ENCODE measurements at places on chromosomes 12 and 14.

- no peak for DNase-seq
These were observed 353.0 kb downstream of the CCDC91 start for GRCh38 chr12:28543021-28543890.

DNA sequence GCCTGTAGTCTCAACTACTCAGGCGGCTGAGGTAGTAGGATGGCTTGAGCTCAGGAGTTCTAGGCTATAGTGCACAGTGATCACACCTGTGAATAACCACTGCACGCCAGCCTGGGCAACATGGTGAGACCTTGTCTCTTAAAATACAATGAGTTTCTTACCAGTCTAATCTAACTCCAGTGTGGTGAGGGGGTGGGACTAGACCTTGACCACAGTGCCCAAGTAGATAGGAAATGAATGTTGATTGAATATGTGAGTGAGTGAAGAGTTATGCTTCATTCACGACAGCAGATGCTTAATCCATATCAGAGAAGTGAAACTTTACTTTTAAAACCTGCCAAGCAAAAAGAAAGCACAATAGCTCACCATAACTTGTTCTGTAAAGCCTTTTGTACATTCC is 11.2 kb upstream of the AK7 start:
- DNase-seq, result no peak

DNA sequence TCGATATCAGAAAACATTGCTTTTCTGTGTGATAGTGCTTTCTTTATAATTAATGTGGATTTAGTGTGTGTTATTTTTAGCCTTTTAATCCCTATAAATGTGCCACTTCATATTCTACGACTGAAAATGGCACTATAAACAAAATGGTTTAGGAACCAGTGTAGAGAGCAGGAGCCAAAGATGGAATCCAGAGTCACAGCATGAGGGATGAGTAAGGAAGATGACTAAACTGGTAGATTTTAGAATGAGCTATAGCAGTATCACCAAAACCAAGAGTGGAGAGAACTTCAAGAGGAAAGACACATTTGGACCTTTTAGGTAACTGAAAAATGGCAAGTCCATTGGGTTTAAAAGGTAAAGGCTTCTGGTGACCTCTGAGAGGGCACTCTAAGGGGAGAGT is 887.2 kb downstream of the NRXN3 start:
- DNase-seq, result peak; percentile 65

DNA sequence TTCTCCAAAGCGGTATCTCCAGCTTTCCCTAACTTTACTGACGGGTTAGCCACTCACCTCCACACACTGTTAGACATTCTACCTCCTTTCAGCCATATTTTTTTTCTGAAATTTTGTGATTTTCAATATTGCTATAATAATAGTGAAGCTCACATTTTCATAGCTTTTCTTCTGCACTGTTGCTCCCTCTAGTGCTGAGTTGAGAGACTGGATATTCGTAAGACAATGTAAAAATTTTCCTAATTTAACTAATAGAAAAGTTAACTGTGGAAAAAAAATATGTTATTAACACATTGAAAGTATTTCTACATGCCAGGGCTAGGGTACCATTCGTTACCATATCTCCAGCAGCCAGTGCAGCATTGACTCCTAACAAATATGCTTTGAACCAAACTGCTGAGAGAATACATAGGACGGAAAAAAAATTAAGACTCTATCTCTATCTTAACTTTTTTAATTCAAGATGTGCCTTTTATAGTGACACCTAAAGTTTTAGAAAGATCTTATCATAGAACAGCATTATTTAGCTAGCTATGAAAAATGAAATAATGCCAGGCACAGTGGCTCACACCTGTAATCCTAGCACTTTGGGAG is 48.7 kb upstream of the ABCC9 start:
- DNase-seq, result peak; percentile 53

DNA sequence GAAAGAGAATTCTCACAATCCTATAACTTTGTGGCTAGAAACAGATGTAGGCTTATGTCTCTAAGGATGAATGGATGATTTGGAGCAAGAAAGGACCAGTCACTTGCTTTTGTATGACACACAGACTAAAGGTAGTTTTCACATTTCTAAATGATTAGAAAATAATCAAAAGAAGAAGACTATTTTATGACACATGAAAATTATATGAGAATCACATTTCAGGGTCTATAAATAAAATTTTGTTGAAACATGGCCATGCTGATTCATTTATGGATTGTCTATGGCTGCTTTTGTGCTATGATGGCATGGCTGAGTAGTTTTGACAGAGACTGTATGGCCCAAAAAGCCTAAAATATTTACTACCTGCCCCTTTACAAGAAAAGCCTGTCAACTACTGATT is 49.4 kb upstream of the FRMD6 start:
- DNase-seq, result peak; percentile 30

DNA sequence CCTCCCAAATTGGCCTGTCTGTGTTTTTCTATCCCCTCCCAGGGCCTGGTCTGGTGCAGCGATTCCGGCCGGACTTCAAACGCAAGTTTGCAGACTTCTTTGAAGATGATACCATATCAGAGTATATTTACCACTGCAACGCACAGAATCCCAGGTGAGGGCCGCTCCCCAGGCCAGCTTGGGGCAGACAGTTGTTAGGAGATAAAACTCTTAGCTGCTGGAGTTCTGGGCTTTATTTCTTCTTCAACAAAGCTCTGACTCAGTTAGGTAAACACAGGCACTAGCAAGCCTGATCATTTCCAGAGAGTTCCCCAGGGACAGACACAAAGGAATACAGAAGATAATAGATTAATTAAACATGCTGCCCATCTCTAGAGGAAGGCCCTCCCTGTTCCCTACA is 8.3 kb downstream of the ABHD4 start:
- DNase-seq, result no peak

DNA sequence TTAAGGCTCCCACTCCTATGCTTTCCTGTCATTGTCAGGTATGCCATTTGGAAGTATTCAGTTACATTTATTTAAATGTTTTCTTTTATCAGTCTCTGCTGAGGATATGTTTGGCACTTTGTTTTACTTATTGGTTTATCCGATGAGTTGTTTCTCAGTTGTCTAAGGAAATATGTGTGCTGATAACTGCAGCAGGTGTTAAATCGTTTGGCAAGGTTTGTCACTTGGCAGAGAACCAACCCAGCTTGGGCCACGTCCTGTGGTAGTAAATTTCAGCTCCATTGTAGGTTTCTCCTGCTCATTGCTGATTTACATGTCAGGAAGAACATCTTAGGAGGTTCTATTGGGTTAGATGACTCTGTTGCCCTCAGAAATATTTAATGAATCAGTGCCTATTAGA is 22.0 kb upstream of the MGST1 start:
- DNase-seq, result no peak

DNA sequence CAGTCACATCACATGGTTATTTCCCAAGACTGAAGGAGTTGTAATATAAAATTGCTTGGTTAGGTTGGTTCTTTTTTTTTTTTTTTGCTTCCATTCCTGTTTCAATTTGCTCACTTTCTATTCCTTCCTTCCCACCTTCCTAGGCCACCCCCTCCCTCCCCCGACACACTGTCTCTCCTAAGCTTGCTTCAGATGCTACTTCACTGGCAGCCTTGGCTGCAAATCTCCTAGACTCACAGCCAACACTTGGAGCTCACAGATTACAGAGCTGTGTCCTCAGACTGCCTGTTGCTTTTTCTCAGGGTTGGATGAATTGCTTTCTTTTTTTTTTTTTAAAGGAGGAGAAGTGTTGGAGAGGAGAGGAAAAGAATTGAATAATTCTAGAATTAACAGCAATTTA is 77.3 kb upstream of the GRIN2B start:
- no peak for DNase-seq

DNA sequence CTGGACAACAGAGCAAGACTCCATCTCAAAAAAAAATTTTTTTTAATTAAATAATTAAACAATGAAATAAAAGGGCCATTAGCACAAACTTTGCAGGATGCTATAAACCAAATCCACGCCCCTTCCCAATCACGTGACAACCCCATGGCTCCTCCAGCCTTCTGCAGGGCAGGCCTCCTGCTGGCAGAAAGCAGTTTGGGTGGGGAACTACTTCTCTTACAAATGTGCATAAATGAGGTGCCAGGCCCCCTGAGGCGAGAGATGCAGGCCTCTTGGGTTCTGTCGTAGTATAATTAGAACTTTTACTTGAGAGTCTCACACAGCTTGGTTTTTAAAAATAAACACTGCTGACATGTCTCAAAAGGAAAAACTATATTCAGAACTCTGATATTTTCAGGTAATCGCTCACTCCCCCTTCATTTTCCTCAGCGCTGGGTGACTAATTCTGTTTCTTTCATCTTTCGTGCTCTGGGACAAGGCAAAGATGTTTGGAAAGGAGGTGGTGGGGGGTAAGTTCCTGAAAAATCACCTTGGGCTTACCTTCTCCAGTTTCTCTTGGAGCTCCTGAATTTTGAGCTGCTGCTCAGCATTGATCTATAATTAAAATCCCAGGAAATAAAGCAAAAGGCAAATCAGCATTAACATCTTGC is 101.7 kb downstream of the CIT start:
- no peak for DNase-seq

GRCh38 chr12:3417113-3417512 is 73.9 kb upstream of the PRMT8 start:
- no peak for DNase-seq

- no peak for DNase-seq
These were observed 41.0 kb upstream of the AMIGO2 start for GRCh38 chr12:47120736-47121135.

- DNase-seq, result peak; percentile 10
These were observed 1.3 kb upstream of the ATP5MC2 start for GRCh38 chr12:53677016-53677799.

DNA sequence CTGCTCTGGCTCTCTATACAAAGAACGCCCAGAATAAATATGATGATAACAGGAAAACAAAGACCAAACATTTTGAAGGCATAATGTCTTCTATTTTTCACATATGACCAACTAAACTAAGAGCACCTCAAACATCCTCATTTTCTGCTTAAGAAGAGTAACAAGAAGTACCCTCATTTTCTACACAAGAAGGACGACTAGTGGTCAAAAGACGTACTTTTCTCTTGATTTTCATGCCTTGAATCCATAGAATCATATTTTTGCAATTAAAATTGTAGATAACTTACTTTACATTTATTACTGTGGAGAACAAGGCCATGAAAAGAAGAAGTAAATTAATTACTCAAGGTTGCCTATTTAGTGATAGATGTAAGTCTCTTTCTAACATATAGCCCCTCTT is 358.6 kb downstream of the DUSP6 start:
- DNase-seq, result peak; percentile 64

DNA sequence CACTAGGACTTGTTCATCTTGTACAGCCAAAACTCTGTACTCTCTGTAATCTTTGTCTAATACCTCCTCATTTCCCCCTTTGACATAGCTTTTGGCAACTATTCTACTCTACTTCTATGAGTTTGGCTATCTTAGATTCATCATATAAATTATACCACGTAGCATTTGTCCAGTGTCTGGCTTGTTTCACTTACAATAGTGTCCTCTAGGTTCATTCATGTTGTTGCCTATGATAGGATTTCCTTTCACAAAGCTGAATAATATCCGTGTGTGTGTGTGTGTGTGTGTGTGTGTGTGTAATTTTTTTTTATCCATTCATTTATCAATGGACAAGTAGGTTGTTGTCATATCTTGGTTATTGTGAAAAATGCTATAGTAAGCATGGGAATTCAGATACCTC is 209.5 kb downstream of the KCNC2 start:
- DNase-seq, result no peak

DNA sequence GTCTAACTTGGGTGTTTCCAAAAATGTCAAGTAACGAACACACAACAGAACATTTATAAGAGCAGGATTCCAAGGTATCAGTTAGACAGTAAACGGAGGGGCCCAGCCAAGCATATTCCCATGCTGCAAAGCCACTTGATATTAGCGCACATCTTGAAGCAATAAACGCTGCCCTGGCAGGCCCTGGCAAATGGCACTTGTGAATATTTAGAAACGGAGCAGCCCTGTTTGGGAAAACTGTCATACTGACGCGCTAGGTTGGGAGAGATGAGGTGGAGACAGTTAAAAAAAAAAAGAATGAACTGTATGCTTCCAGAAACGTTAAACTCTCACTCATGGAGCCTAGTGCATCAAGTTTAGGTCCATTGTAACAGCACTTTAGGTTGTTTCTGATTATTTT is 9.3 kb downstream of the DGLUCY start:
- no peak for DNase-seq

DNA sequence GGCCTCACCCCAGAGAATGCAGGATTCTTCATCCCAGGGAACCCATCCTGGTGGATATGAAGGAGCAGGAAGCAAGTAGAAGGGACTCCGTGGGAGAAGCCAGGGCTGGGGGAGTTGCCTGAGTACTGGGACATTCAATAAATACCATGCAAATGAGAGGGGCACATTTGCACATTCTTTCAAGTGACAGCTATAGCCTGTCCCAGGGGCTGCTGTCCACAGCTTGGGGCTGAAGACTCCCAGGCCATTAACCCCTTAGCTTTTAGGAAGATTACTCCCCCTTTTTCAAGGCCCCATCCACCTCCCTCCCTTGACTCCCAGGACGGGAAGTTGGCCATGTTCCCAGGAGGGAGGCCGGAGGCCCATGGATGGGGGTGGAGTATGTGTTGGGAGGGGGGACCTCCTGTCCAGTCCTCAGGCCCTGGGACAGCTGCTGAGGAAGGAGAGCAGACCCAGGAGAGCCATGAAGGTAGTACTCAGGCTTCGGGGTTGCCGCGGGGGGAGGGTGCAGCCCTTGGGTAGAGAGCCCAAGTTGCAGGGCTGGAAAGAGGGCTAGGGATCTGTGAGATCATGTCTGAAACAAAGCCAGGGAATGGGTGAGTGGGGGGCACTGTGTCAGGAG is 974 bp upstream of the TNS2 start:
- DNase-seq, result peak; percentile 45

- DNase-seq, result no peak
These were observed 161.1 kb downstream of the SLC35F4 start for GRCh38 chr14:57704763-57705162.

DNA sequence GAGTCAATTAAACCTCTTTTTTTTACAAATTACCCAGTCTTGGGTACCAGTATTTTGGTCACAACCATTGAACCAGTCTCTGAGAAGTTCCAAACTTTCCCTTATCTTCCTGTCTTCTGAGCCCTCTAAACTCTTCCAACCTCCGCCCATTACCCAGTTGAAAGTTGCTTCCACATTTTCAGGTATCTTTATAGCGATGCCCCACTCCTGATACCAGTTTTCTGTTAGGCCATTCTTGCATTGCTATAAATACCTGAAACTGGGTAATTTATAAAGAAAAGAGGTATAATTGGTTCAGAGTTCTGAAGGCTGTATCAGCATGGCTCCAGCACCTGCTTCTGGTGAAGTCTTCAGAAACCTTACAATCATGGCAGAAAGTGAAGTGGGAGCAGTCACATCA is 31.7 kb downstream of the TTC5 start:
- no peak for DNase-seq
